ENCODE measurements at places on chromosomes 11 and 22.

GRCh38 chr11:65103476-65103875, 7.5 kb downstream of the VPS51 start:
- DNase-seq = no peak

DNA sequence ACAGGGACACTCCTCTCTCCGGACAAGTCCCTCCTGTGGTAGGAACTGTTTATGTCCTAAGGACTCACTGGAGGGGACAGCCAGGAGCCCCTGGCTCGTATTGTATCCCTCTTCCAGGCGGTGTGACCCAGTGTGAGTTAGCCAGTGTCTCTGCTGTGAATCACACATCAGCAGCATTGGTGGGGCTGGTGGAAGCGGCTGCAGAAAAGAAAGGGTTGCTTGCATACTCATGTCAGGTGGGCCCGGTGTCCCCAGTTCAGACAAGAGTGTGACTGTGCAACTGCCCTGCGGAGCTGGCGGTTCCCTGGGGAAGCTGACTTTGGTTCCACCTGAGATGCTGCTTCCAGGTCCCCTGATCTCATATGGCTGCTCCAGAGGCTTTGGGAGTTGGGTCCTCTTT, 99.4 kb downstream of the ZBTB16 start:
- no peak for DNase-seq

GRCh38 chr11:28017816-28018215, 90.1 kb downstream of the KIF18A start:
- no peak for DNase-seq

- DNase-seq = no peak
Measured at GRCh38 chr11:19740586-19740985, 27.9 kb downstream of the NAV2 start.
